ENCODE measurements at places on chromosomes 6 and 20.

DNA sequence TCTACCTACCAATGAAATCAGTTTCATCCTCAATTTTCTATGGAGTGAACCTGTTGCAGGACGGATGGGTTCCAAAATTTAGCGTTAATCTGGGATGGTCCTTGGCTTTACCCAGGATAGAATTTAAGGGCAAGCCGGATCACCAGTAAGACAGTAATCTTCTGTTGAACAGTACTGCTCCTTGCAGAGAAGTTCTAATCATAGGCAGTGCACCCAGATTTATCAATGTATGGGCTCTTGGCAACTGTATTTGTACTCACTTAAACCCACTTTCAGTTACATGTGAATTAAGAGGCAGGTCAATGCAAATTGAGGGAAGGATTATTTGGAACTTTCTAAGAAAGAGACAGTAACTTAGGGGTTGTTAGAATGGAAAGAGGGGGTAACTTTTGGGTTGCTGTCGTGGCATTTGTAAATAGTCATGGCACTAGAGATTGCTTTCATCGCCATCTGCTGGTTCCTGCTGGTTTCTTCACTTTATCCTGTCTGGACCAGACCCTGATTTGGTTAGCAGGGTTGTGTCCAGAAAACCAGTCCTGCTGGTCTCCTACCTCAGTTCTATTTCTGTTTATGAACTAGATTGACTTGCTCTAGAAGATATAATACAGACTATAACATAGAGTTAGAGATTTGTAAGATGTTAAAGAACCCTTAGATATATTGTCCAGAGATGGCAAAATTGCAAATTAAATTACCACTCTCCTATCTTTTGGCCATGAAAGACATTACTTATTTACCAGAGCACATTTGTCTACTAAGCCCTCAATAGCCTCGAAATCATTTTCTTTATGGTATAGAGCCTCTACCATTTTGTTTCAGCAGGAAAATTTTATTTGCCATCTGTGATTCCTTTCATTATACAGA is 646.3 kb downstream of the UTRN start:
- peak; percentile 41 for DNase-seq

GRCh38 chr6:113591896-113592827 is 265.0 kb upstream of the MARCKS start:
- DNase-seq = peak; percentile 73

- no peak for DNase-seq
Observed at GRCh38 chr6:39389484-39389767, 66.9 kb upstream of the KCNK16 start.

GRCh38 chr20:52190437-52191131 is 995 bp downstream of the ZFP64 start:
- DNase-seq = peak; percentile 32
